GM12864 (cell line): ENCODE measurements at places on chromosomes 12 and 14.

DNA sequence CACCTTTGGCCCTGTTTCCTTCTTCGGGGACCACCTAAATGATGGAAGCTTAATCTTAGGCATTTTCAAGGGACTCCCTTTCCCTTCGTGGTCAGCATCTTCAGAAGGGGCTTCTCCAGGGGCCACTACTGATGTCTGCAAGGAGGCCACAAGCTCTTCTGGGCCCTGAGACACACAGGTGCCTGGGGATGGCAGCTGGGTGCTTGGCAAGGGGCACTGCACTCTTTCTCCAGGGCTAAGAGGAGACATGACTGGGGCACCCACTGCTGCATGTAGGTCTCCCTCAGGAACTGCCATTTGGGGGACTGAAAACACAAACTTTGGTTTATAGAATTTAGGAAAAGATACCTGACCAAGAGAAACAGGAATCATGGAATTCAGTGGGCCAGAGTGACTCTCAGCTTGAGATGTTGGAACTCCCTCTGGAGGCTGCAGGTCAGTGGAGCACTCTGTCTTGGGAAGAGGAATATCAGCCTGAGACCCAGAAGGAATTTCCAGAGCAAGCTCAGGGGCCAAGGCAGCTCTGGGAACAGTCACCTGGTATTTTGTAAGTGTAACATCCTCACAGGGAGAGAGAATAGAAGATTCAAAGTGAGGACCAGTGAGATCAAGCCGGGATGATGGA is 16.0 kb downstream of the PLD4 start:
- no peak for DNase-seq

DNA sequence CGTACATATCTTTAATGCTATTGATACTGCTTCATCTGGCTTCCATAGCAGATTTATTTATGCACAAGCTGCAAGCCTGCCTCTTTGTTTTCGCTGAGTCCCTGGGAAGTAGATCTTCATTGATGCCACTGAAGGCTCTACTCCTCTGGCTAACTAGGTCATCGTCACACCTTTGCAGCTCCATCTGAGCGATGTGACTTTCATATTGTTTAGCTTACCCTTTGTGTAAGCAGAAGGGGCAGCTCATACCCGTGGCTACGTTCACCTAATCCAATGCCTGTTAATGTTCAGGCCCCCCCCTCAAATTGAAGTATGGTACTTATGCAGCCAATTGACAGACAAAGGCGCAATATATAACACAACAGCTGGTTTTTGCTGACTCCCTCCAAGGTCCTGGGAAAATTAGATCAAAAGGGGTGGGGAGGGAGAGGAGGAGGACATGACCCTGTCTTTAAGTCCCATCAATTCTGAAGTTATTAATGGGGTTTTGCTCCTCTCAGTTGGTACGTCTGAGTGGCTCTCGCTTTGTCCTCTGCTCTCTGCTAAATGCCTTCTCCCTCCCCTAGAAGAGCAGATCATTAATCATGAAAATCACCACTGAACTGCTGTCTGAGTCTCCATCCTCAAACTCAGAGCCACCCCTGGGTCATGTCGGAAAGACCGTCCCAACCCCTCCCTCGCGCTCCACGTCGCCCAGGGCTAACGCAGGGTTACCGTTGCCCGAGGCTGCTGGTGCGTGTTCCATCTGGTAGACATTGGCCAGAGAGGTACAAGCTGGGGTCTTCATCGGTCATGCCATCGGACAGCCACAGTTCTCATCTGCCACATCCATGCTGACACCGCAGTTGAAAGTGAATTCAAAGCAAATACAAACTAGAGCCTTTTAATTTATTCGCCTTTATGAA is 128.8 kb downstream of the ADGRD1 start:
- no peak for DNase-seq

DNA sequence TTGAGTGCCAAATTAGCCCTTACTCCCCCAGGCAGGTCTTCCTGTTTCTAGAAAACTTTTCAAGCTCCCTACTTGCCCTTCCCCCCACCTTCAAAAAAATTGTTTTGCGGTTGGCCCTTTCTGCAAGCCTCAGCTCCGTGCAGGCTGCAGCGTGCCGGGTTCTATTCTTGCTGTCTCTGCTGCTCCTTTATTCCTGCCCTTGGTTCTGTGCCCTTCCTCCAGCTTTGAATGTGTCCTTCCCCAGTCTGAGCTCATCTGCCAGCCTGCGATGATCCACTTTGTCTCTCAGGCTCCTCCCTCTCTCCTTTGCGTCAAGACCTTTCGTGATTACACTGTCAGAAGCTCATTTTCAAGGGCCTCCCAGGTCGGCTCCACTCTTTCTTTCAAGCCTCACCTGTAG is 98.6 kb downstream of the IRF2BPL start:
- no peak for DNase-seq

DNA sequence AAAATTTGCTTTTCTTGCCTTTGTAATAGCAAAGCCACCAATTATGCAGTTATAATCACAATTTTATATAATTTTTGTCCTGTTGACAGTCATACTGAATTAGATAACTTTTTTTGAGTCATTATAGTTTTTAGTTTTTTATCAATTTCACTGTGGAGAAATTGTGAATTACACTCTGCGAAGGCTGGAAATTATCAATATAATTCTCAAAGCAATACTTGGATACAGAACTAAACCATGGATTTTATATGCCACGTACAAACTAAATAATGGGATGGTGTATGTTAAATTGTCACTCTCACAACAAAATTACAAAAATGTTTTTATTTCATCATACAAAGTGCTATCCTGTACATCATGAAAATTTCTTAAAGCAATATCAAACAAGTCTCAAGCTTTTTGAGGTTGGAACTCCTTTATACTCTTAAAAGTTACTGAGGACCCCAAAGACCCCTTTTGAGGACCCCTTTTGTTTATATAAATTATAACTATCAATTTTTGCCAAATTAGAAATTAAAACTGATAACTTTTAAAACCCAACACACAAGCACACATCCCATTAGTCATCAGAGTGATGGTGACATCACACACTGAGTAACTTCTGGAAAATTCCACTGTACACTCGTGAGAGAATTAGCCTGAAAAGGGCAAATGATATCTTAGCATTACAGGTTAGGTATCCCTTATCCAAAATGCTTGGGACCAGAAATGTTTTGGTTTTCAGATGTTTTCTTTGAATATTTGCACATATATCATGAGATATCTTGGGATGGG is 19.8 kb upstream of the AQP2 start:
- no peak for DNase-seq

GRCh38 chr14:68688872-68689371 is 103.9 kb downstream of the ZFP36L1 start:
- DNase-seq, result no peak

GRCh38 chr12:9751204-9752144 is 9.2 kb downstream of the CD69 start:
- DNase-seq, result no peak

DNA sequence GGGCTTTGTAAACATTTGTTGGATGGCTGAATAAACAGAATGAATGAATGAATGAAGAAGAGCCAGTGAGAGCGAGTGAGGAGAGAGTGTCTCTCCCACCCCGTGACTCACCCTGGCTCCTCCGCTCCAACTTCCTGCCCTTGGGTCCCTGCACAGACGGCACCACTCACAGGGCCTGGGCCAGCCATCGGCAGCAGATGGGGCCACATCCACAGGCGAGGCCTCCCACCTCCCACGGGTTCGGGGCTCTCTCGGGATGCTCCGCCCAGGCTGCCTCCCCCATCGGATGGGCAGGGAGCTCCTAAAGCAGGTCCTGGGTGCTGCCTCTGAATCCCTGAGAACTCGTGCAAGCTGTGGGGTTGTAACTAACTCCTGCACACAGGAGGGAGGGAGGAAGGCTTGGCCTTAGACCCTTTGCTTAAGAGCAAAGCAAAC is 41.3 kb downstream of the CCNK start:
- DNase-seq, result no peak

- DNase-seq, result no peak
Measured at GRCh38 chr14:98957211-98958047, 314.6 kb downstream of the BCL11B start.

GRCh38 chr14:78302841-78303240 is 132.7 kb downstream of the NRXN3 start:
- no peak for DNase-seq

GRCh38 chr12:104909761-104910160 is 48.3 kb downstream of the SLC41A2 start:
- no peak for DNase-seq

GRCh38 chr14:91947475-91948184 is at the start of gene FBLN5:
Gene FBLN5, minus strand, starts transcription at chr14:91947694. Its CDS starts 465 bp downstream, at chr14:91947229.
- DNase-seq, result no peak

DNA sequence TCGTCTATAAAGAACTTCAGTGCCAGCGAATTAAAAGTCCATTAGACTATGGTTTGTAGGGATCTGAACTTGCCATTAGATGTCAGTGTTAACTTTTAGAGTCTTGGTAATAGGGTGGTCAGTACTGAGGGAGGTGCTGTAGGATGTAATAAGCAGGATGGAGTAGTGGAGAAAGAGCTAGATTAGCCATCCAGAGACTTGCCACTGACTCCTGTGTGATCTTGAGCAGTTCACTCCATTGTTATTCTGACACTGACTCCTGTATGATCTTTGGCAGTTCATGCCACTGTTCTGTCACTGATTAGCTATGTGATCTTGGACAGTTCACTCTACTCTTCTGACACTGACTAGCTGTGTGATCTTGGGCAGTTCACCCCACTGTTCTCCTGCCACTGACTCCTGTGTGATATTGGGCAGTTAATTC is 133.6 kb downstream of the TTLL5 start:
- no peak for DNase-seq

GRCh38 chr12:121793440-121793837 is at the start of gene RHOF:
Gene RHOF, minus strand, starts transcription at chr12:121793688. Its CDS starts 55 bp downstream, at chr12:121793633.
- DNase-seq, result no peak
